Pulmonary artery endothelial cell (primary cell): ENCODE measurements at places on chromosomes 16 and 17.
A peak's percentile ranks its signal among the peaks of the same experiment; 100 is the strongest.

- DNase-seq = no peak
These were observed 35.2 kb downstream of the USP22 start for GRCh38 chr17:21007646-21008045.

DNA sequence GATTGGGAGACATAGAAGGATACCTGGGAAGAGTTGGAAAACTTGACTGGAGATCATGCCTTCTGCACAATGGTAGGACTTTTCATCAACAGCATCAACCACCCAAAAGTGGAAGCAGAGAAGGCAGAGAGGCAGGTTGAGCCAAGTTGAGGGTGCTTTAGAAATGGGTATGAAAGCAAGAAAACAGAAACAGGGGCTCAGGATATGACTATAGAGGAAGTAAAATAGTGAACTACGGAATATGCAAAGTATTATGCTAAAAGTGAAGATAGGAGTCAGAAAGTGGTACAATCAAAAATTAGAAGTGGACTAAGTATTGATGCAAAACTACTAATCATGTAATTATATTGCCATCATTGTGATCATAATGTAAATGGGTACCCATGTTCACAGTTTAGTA lies 16.1 kb upstream of the ARHGAP44 start:
- DNase-seq = no peak

GRCh38 chr17:72123530-72124437 lies 3.0 kb downstream of the SOX9 start:
- DNase-seq = no peak

DNA sequence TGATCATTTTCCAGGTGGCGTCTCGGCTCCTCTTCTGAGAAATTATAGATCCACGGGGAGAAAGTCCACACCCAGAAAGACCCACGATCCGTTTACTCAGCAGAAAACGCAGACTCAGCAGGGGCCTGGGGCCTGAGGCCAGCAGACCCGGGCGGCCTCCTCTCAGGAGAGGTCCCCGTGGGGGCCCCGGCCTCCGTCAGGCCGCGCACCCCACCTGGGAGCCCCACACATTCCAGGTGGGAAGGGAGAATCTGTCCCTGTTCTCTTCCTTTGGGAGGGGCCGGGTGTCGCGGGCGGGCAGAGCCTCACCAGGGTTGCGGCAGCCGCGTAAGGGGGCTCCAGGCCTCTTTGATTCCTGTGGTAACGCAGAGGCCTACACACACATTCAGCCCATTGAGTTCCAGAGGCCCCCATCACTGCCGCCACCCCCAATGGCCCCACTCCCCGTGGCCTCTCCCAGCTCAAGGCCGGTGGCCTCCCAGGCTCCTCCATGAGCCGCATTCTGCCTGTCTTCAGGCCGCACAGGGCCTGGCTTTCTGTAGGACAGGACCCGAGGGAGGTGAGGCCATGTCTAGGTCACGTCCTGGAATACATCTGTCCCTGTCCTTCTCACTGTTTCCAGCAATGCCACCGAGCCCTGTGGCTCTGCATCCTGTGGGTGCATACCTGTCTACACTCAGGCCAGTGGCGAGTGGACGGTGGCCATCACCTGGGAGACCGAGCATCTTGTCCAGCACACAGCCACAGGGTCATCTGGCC lies 1.6 kb upstream of the IGFALS start:
- DNase-seq = no peak

GRCh38 chr16:67917140-67917851 lies 14.4 kb downstream of the CTRL start:
- DNase-seq = no peak

- peak; percentile 45 for DNase-seq
These were observed 10.6 kb downstream of the FBXO39 start for GRCh38 chr17:6786618-6787017.
